ENCODE measurements at places on chromosomes 6 and 20.

GRCh38 chr20:51447097-51447764 is 95.3 kb downstream of the NFATC2 start:
- peak; percentile 98 for DNase-seq

DNA sequence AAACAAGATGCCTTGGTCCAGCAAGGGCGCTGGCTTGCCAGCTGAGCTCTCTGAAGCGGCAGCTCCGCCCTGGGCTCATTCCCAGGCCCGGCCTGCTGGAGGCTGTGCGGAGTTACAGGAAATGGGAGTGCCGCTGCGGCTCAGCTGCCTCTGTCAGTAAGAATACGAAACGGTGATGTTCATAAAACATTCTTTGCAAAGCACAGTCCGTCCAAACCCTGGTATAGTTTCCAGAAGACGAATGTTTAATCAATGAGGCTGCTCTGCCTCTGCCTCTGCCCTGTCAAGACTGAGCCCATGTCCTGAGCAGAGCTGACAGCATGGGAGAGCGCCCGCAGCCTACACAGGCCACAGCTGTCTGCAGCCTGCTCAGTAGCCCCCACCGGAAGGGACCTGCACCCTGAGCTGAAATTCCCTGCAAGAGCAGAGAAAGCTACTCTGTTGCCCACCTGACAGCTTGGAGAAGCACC is 153.3 kb upstream of the SNX9 start:
- DNase-seq, result peak; percentile 66

DNA sequence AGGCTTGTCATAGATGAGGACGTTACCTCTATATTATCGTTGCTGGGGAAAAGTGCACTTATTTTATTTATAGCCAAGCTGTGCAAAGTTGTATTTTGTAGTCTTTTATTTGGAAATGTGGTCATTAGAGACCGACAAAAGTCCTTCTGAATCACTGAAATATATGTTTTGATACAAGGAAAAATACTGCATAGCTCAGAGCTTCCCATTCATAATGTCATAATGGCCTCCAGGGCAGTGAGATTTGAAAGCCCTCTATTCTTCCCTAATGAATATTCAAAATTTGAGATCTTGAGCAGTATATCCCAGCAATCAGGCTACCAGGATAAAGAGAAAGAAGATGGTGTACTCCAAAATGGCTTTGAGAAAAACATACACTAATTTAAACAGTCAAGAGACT is 64.6 kb downstream of the CAP2 start:
- DNase-seq, result no peak

DNA sequence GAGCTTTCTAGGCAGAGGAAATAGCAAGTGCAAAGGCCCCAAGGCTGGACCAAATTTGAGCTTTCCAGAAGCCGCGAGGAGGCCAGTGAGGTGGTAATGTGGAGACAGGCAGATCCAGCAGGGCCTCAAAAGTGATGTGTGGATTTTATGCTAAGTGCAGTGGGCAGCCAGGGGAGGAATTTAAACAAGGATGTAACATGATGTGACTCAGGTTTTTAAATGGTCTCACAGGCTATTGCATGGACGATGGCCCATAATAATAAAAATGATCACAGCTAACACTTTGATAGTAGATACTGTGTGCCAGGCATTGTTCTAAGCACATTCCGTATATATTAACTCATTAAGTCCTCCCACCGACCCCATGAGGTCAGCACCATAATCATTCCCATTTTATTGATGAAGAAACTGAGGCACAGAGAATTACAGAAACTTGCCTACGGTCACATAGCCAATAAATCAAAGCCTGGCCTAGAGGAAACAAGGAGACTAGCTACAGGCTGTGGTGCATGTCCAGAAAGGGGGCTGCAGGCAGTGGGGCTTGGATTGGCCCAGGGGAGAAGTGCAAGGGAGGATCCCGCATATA is 18.0 kb upstream of the PREX1 start:
- peak; percentile 54 for DNase-seq

DNA sequence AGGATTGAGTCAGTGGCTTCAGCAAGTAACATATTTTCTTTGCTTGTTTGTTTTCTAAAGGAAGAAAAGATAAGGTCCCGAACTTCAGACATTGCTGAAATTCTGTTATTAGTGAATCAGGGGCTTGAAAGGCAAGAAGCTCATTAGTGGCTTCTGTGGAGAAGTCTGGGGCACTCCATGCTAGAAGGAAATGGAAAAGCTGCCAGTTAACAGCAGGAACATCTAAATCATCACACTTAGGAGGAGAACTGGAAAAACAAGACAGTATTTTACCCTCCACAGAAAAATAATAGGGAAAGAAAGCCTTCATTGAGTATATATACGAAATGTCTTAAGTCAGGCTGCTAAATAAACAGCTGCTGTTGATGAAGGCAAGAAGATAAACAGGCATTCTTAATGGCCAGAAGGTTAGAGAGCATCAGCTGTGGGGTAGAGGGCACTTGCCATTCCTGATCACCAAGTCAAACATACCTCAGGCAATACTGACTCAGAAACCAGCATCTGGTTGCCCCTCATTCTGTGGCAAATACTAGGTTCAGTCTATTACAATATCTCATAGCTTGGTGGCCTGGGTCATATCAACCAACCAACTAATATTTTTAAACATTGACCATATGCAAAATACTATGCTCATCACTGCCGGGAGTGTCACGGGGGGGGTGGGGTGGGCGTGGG is 143.2 kb upstream of the TENT5A start:
- peak; percentile 99 for DNase-seq

DNA sequence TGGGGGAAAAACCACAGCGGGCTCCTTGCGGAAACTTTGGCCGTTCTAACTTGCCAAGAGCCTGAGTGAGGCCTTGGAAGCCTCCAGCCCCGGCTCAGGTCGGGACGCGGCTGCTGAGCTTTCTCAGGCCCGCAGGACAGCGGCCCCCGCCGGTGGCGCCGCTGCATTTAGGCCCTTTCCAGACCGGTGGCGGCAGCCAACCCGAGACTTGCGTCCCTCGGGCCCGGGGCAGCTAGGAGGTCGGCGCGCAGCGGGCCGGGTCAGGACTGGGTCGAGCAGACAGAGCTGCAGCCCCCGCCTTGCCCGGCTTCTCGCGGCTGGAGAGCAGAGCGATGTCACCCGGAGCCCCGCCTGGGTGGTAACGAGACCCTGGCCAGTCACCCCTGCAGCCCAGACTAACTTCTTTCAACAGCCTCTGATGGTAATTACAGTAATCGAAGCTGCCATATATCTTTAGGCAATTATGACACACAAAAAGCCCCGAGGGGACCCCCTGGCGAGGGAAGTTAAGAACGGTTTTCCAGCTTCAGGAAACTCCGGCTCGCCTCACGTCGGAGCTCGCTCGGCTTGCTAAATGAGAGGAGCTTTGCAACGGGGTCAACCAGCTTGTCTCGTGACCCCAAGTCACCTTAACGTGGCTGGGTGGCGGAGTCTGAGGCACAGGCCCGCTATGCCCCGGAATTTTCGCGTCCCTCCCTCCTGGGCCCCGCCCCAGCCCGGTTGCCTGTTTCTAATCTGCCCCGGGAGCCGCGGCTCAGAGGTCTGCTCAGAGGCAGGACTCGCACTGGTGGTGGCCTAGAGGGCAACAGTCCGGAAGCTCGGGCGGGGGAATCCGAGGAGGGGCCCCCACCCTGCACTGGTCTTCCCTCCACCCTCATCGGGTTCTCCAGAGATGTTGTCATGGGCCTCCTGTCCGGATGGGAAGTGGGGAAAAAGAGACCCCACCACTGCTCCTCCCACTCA is 3.0 kb downstream of the NR2E1 start:
- peak; percentile 19 for DNase-seq

DNA sequence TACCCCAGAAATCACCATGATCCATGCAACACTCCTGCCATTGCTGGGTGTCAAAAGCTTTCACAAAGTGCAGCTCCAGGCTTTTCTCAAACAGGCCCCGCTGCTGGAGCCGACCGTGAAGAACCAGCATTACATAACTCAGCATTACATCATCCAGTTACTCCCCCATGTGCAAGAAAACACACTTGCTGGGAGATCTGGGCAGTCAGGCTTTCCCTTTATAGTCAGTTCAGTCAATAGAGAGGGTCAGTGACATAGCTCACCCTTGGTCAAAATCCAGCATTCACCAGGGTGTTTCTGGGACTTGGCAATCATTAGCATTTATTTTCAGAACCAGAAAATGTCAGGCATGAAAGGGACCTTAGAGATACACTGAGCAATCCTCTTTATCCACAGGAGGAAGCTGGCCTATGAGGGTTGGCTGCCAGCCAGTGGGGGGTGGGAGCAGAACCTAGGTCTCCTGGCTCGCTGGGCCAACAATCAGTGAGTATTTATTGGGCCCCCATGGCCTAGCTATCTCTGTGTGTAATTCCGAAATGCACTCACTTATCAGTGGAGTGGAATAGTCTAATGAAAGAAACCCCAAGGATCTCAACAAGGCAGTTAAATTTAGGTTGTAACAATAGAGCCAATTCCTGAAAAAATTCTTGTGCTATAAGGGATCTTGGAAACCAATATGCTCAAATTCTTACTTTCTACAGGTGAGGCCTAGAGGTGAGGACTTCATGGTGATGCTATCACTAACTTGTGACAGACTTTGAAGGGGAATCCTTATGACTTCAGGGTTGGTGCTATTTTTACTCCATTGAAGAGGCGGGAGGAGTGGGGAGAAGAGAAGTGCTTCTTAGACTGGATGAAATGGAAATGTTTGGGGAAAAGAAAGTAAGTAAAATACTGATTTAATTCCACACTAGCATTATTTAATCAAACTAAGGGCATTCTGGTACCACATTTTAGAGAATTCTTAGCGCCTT is 54.6 kb downstream of the LYRM4 start:
- DNase-seq, result peak; percentile 42

- DNase-seq, result no peak
Observed at GRCh38 chr6:170076466-170077165, 214.3 kb downstream of the DLL1 start.

DNA sequence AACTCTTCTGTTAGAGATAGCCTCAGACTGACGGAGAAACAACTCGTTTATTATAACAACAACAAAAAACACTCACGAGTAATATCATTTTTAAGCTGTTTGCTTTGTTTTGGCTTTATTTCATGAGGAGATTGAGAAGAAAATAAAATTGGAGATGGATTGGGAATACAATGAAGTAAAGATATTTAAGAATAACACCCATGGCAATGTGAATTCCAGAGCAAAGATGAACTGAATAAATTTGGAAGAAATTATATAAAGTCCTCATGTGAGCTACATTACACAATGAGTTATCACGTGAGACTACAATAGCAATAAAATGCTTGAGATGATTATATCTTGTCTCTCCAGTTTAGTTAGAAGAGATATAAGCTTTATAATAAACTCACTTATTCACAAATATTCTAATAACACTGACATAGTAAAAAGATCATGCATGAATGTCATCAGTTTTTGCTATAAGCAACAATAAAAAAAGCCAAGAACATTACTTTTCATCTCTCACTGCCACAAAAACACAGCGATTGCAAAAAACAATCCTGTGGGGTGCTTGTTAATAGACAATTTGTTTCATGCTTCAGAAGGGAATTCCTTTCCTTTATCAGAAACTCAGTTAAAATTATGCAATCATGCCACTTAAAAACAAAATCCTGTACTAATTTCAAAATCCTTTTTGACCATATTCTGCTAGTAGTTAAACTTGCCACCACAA is 696.7 kb upstream of the MARCKS start:
- DNase-seq, result no peak

DNA sequence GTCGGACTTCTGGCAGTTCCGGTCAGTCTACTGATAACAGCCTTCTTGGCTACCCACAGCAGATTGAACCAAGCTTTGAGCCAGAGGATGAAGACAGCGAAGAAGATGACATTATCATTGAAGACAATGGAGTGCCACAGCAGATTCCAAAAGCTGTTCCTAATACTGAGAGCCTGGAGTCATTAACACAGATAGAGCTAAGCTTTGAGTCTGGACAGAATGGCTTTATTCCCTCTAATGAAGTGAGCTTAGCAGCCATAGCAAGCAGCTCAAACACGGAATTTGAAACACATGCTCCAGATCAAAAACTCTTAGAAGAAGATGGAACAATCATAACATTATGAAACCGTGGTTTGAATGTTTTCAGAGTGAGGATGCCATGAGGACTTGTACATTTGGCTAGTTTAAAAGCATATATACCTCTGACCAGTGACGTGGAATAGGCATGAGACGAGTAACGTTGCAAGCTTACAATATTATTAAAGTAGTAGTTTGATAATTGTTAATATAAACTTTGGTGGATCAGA is 18.8 kb downstream of the PARD6B start:
- DNase-seq, result no peak

DNA sequence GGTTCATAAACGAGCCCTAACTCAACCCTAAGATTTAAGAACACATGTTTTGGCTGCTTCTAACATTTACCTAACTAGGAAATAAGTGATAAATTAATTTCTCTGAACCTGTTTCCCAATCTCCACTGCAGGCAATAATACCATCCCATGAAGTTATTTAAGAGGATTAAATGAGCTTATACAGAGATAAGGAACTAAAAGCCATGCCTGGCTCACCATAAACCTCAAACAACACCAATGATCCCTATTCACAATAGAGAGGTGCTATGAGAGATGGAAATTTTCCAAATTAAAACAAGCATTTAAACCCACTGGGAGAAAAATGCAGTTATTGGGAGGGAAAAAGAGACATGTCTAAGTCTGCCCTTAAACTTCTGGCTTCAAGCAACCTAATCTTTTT is 33.9 kb upstream of the KLHL31 start:
- no peak for DNase-seq

GRCh38 chr20:41142245-41142644 is 4.9 kb downstream of the PLCG1 start:
- no peak for DNase-seq

GRCh38 chr20:52983726-52984450 is 11.7 kb downstream of the TSHZ2 start:
- DNase-seq, result no peak

DNA sequence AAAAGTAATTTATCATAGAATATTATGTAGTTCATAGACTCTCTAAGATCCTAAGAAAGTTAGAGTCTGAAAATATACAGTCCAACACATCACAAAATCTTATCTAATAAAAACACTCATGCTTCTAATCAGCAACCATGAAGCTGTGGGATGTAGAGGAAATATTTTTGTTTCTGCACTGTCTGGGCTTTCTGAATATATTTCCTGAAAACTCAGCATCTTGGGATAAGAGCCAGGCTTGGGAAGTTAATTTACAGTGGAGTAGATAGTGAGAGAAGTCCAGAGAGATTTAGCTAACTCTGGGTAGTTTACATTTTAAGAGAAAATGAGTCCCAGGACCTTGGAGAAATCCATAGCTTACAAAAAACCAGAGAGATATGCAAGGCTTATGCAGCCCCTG is 150.4 kb upstream of the BMP5 start:
- DNase-seq, result peak; percentile 68

DNA sequence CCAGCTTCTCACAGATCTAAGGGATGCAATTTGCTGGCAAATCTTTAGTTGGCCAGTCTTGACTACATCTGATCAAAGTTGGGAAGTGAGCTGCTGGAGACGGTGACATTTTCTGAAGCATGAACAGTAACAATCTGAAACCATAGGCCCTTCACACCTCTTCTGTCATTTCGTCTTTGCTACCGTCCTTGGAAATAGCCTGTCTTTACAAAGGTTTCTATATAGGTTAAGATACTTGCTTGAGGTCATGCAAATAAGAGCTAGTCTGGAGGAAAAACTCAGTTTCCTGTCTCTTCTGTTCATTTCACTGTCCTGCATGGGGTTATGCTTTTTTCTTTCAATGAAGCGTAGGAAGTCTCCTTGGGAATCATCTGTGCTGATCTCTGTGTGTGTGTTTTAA is 55.6 kb downstream of the CARMIL1 start:
- DNase-seq, result no peak

GRCh38 chr6:142530566-142530965 is 228.8 kb downstream of the ADGRG6 start:
- DNase-seq, result no peak

- no peak for DNase-seq
Observed at GRCh38 chr6:89530982-89531381, 98.0 kb downstream of the ANKRD6 start.

Measured in astrocyte (in vitro differentiated cells and primary cell).